ENCODE measurements at places on chromosomes 11 and 22.

- DNase-seq, result peak; percentile 62
These were observed 199.7 kb downstream of the C11orf91 start for GRCh38 chr11:33500861-33501479.

DNA sequence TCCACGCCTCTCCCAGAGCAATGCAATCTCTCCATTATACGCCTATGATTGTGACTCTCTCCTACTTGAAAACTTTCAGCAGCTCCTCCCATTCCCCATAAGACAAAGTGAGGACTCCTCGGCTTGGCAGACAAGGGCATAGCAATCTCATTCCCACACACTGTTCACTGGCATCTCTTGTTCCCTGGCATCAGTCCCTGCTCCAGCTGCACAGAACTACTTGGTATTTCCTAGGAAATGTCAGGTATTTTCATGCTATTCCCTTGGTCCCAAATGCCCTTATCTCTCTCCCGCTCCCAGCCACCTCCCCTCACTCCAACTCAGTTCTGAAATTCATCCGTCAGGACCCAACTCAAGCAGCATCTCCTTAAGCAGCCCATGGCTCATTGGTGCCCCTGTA is 28.4 kb downstream of the TMPRSS5 start:
- DNase-seq, result no peak

- DNase-seq, result peak; percentile 23
These were observed 256.5 kb upstream of the CADM1 start for GRCh38 chr11:115760461-115761320.

- DNase-seq, result no peak
These were observed 8.2 kb downstream of the RRP7A start for GRCh38 chr22:42511401-42511891.

DNA sequence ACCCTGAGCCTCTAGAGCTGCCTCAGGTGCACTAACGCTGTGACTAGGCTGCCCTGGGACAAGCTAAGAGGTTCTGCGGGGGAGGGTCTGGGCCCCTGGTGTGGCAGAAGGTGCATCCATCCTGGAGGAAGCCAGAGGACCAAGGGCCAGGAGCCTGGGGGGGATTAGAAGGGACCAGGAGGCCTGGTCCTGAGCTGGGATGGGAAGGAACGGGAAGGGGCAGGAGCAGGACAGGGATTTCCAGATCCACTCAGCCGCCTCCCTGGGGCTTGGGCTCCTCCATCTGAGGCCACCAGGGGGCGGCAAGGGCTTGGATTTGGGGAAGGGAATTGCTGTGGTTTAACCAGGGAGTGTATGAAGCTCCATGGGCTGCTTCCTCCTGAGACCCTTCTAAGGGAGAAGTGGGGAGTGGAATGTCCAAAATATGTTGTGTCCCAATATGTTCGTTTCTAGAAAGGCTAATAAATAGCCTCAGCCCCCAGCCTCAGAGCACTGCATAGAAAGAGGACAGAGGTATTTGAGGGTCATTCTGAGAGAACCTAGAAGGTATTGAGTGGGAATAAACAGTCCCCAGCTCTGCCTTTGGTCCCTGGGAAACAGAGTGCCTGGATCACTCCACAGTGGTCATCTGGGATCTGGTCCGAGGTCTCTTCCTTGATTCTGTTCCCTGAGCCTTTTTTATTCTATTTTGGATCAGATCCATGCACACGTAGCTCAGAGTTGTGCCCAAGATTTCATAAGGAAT is 17.4 kb upstream of the PRAME start:
- DNase-seq, result peak; percentile 33

DNA sequence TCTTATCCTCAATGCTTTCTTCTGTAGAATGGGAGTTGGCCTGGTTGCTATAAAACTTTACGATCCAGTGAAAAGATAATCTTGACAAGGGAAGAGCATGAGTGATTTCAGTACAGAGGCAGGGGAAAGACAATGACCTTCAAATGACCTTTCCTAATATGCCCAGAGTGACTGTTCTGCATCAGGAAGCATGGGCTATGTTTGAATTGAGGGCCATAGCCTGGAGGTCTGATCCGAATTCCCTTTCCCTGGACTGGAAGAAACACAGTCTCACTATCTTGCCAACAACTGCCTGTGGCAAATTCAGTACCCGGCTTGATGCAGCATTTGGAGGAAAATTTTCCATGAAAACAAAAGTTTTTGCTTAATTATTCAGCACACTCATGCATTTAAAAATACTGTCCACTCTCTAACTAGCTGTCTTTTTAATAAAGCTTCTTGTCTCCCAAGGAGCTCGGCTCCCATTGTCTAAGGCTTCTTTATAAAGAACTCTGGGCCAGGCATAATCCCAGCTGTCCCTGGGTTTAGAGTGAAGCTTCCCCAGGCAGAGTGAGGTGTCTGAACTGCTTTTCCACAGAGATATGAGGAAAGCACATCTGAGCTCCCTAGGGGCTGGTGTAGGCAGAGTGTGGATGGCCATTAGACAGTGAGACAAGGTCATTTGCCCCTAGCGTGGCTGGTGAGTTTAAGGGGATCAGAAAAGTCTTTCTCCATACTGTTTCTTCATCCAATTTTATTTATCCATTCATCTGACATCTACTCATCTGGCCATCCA is 132.7 kb upstream of the CADM1 start:
- no peak for DNase-seq

- no peak for DNase-seq
These were observed 6.8 kb downstream of the SELENOO start for GRCh38 chr22:50207383-50208140.

DNA sequence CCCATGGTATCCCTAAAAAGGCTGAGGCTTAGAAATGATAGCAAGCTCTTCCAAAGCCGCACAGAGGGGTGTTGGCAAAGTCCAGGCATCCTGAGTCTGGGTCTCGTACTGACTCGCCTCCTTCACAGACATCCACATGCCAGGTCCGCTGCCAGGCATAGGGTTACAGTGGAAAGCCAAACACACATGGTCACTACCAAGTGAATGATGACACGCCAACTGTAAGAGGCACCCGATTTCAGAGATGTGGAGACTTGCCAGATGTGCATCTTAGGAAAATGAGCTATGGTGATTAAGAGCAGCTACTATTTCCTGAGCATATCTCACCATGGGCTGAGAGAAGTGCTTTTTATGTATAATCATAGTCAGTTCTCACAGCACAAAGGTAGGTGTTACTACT is 314.9 kb downstream of the MIAT start:
- peak; percentile 63 for DNase-seq

DNA sequence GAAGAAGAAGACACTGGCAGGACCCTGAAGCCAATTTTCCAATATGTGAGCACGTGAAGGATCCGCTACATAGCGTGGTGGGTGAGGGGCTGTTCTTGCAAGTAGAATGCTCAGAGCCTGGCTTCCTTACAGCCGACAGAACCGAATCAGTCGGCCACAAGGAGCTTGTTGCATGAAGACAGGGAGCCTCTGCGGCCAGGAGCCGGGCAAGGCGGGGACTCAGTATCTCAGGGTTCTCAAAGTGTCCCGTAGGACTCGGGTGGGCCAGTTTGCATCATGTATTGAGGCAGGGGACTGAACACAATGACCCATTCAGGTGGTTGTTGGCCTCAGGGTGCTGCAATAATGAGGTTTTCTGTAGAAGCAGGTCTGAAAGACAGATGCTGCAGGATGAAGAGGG is 289.5 kb downstream of the NTM start:
- DNase-seq, result no peak

- DNase-seq, result peak; percentile 30
These were observed 60.4 kb upstream of the CD5 start for GRCh38 chr11:61041755-61042518.

GRCh38 chr11:129951201-129951865 is 51.3 kb downstream of the PRDM10 start:
- no peak for DNase-seq

Data from fibroblast of skin of abdomen (primary cell).